ENCODE measurements at places on chromosomes 2 and 18.

DNA sequence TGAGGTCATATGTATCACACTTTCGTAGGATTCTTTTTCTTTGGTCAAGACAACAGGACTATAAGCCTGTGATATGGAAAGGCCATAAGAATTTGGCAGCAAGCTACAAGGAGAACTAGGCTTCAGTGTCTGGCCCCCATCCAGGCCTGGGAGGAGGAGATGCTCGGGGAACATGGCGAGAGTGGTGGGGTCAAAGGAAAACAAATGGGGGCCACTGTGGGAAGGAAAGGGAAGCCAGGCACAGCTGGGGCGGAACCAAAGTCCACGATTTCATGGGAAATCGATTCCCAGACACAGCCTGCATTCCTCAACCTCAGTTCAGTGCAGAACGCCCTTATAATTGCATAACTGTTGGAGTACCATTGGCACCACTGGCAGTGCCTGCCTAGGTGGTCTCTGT lies 58.2 kb downstream of the MBP start:
- no peak for DNase-seq

DNA sequence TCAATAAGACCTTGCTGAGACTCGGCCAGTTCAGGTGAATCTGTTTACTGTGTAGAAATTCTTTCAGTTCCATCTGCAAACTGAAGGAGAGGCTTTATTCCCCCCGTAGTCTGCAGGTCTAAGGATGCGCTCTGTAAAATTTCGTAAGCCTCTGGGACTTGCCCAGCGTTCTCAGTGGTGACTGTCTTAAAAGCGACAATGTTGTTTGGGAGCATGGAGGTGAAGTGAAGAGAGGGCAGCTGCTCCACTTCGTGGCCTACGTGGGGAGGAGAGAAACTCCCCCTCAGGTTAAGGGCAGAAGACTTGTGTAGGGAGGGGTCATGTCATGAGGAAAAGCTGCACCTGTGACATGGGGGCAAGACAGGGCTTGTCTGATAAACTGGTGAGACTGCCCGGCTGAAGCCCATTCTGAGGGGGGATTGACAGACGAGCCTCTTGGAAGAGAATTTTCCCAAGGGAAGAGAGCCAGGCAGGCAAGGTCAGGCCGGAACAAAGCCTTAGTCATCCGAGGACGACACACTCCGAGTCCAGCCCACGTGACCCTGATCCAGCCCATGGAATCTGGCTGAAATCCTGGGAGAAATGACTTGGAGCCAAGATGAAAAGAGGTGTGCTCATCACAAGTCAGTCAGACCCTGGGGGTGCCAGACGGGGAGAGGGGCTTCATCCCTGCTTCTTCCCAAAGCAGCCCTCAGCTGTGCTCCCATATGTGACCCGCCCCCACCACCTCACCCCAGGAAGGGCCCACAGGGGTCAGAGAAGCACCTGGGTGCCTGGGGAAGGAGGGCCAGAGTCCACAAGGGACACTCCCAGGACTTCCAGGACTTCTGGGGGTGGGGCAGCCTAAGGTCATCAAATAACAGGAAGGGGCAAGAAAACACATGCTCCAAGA lies 88.5 kb upstream of the SH3BP4 start:
- no peak for DNase-seq

DNA sequence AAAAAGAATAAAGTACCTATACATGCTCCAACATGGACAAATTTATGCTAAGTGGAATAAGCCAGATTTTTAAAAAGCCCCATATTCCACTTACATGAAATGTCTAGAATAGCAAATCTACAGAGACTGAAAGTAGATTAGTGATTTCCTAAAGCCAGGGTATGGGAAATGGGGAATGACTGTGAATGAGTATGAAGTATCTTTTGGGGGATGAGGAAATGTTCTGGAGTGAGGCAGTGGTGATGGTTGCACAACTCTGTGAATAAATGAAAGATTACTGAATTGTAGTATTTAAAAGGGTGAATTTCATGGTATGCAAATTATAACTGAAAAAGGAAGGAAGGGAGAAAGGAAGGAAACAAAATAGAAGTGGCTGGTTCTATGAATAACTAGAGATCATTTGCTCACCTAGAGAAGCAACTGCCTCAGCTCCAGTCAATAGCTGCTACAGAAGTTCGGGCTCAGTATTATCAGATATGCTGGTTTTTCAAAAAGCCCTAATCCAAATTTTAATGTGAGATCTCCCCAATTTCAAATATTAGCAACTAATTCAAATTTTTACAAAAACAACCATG lies 39.3 kb downstream of the MAP3K2 start:
- DNase-seq, result no peak

DNA sequence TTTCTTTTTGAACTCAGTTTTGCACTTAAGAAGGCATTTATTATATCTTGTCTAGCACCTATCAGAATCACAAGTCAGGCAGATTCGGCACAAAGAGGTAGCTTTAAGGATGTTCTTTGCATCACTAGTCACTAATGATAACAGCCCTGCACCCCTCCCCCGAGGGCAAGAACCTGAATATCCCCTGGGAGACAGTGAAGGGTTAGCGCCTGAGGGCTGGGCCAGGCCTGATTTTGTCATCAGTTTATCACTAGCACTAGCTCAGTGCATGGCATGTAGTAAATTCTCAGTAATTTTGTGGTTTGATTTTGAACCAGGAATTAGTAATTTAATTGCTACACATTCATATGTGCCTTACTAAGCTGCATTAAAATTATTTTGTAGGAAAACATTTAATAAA lies 23.9 kb upstream of the HS6ST1 start:
- no peak for DNase-seq

DNA sequence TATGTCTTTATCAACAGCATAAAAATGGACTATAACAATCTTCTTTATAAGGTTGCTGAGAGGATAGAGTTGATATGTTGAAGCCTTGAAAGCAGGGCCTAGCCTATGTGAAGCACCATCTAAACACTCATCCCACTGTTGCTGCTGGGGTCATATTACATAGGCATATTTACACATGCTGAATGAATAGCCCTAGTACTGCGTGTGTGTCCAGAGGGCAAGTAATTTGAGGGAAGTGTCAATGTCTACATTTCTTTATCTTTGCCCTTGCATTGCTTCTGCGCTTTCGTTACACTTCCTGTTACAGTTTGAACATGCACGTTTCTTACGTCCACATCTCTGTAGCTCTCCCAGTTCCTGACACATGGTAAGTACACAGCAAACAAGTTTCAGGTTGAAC lies 280.3 kb upstream of the ATP5MC3 start:
- DNase-seq, result no peak

DNA sequence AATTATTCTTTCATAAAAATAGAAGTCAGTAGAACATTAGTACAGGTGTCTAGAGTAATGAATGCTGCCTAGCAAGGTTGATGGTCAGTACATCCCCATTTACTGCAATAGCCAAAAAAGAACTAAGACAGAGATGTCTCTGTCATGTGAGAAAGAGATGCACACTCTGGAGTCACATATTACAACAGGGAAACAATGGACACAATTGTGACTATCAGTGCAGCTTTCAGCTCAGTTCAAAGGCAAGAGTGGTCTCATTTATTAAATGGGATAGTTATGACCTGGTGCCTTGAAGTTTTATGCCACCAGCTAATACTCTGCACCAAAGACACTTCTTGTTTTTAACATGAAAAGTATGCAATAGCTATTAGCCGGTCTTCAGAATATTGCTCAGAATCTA lies 194.9 kb upstream of the CHAC2 start:
- no peak for DNase-seq

GRCh38 chr2:225889452-225889851 lies 489.9 kb downstream of the NYAP2 start:
- no peak for DNase-seq

DNA sequence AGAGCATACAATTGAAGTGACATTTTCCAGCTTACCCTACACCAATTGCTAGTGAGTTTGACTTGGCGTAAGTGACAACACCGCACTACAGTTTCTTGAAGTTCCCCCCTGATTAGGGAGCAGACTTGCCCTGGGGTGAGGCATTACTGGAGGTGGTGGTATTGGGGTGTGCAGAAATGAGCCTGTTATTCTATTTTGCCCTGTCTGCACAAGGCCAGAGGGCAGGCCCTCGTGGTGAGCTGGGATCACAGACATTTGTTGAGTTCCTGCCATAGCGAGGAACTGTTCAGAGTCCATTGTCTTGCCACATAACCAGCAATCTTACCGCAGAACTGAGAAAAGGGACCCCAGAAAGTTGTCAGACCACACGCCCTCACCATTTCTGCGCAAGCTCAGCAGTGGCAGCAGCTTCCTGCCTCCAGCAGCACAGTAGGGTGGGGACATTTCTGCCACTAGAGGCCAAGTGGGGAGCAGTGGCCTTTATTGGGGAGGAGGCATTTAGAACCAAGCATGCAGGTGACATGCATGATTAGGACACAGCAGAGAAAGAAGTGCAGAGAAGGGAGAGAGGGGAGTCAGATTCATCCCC lies 103.6 kb upstream of the BCL2L11 start:
- no peak for DNase-seq

GRCh38 chr2:112671801-112672200 lies 26.1 kb downstream of the SLC20A1 start:
- DNase-seq, result no peak

- no peak for DNase-seq
Observed at GRCh38 chr2:26483957-26484565, 6.1 kb upstream of the OTOF start.

DNA sequence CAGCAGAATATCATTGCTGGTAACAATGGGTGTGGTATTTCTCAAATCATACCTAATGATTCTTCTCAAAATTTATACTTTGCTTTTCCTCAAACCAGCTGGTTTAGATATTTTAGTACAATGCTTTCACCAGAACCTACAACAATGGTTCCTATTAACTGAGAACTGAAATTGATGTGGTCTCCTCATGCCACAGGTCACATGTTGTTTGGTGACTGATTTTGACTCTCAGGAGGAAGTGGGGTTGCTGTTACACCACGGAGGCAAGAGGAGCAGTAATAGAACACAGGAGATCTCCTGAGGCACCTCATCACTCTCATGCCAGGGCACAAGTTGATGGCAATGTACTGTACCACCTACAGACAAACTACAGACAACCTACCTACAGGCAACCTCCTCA lies 3.0 kb upstream of the CEP68 start:
- no peak for DNase-seq

DNA sequence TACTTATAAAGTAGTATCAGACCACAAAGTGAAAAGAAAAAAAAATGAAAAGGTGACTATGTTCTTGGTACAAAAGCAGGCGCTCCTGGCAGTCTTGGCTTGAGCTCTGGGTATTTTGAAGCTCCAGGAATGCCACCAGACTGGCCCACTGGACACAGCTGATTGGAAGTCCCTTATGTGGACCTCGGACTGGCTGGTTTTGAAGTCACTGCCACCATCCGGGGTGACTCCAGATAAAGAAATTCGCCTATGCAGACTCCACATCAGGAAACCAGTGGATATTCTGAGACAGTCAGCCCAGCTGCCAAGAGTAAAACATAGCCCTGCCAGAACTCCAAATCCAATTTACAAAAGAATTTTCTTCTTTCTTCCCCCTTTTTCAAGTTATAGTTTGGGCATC lies 28.0 kb downstream of the ACKR3 start:
- DNase-seq, result no peak

- DNase-seq, result no peak
Observed at GRCh38 chr2:38975042-38975441, 85.4 kb downstream of the ARHGEF33 start.

GRCh38 chr2:148926981-148927401 lies 52.0 kb downstream of the KIF5C start:
- peak; percentile 24 for DNase-seq

GRCh38 chr2:128444816-128445522 lies 126.3 kb upstream of the HS6ST1 start:
- no peak for DNase-seq

DNA sequence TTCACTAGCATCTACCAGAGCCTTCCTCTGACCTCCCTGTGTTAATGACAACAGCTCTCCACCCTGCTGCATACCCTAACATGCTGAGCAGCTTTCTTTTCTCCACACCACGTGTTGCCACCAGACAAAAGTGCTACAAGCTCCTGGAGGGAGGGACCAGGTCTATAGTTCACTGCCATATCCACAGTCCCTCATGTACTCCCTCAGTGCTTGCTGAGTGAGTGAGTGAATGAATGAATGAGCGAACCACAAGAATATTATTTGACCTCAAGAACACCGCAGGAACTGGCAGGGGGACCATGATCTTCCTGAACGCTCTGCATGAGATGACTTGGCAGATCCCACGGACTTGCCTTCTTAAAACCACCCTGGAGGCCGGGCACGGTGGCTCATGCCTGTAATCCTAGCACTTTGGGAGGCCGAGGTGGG lies 47.4 kb upstream of the CAB39 start:
- DNase-seq, result no peak

GRCh38 chr2:112662704-112663103 lies 17.0 kb downstream of the SLC20A1 start:
- no peak for DNase-seq

DNA sequence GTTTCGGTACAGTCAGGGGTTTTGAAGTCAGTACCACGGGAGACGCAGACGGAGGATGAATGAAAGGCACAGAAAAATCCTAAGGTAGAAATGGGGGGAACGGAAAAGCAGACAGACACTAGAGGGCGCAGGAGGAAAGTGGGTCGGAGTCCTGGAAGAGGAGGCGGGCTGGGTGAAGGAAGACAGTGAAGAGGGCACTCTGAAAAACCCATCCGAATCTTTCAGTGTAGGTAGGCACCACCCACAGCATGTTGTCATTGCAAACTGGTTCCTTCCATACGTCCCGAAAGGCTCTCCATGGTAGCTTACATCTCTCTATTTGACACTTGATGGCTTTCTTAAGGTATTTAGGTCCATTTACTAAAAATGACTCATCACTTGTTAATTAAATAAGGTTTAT lies 18.5 kb upstream of the ZNF236 start:
- DNase-seq, result peak; percentile 72

DNA sequence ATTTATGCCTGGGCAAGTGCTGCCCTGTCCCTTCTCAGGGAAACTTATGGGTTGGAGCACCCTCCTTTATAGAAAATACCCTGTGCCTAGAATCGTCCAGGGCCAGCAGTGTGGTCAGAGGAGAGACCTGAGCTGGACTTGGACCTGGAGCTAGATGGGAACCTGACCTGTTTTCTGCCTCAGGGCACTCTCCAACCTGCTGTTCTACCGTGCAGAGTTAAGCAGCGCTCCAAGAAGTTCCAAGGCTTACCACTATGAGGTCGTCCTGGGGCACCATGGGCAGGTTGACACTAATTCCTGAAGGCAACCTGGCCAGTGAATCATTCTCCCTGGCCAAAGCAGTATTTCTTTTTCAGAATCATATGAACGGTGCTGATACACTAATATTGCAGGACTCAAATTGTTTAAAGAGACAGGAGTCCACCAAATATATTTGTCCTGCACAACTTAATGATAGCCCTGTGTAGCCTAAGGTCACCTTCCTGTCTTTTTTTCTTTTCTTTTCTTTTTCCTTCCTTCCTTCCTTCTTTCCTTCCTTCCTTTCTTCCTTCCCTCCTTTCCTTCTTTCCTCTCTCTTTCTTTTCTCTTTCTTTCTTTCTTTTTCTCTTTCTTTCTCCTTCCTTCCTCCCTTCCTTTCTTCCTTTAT lies 455.4 kb upstream of the HNMT start:
- no peak for DNase-seq

- DNase-seq, result no peak
Observed at GRCh38 chr2:123051136-123051535, 974.0 kb upstream of the CNTNAP5 start.

- no peak for DNase-seq
Observed at GRCh38 chr2:230877759-230878598, 13.2 kb downstream of the ITM2C start.

All from stimulated activated CD4-positive, alpha-beta T cell treated with anti-CD3 and anti-CD28 coated beads, Interleukin-2, amount 100 ng/mL, for 48 hours (primary cell).